ENCODE measurements at places on chromosomes 7 and 10.

- DNase-seq, result no peak
Measured at GRCh38 chr7:38615665-38616064, 15.5 kb downstream of the AMPH start.

DNA sequence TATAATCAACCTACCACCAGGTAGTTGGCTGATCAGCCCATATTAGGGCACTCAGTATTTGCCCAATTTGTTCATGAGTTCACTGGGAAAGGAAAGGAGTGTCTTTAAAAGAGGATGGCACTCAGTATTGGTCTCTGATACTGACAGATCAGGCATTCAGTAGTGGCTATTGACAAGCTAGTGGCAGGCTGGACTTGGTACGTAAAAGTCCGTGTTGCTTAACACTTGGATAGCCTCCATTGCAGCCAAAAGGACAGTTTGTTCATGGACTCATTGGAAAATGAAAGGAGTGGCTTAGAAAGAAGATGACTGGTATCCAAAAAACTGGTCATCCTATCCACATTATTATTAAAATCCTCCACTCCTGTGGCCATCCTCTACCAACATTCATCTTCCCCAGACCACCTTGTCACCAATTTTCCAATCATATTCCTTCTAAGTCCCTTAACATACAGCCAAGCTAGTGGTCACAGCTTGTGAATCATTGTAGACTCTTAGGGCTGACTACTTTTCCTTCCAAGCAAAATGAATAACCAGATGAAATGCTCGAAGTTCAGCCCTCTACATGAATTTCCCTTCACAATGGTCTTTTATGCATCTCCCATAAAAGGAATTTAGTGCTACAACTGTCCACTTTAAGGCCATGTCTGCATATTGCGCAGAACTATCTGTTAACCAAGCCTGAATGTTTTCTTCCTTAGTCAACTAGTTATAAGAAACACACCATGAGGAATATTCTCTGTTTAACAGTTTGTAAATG, 78.6 kb upstream of the MAGI2 start:
- no peak for DNase-seq

DNA sequence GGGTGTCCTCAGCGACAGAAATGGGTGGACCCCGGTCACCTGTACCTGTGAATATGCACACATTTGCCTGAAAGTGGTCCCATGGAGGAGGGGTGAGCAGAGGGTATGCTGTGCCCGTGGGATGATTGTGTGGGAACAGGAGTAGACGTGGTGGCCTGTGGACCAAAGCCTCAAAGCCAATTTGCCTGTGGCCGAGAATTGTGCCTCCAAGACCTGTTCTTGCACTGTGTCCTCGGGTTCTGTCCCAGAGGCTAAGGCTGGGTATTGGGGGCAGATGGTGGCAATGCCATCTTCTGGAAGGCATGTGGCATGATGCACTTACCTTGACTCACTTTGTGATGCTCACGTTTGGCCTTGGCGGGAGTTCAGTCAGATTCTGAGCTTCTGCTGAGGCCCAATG, 351.0 kb downstream of the TCERG1L start:
- no peak for DNase-seq

DNA sequence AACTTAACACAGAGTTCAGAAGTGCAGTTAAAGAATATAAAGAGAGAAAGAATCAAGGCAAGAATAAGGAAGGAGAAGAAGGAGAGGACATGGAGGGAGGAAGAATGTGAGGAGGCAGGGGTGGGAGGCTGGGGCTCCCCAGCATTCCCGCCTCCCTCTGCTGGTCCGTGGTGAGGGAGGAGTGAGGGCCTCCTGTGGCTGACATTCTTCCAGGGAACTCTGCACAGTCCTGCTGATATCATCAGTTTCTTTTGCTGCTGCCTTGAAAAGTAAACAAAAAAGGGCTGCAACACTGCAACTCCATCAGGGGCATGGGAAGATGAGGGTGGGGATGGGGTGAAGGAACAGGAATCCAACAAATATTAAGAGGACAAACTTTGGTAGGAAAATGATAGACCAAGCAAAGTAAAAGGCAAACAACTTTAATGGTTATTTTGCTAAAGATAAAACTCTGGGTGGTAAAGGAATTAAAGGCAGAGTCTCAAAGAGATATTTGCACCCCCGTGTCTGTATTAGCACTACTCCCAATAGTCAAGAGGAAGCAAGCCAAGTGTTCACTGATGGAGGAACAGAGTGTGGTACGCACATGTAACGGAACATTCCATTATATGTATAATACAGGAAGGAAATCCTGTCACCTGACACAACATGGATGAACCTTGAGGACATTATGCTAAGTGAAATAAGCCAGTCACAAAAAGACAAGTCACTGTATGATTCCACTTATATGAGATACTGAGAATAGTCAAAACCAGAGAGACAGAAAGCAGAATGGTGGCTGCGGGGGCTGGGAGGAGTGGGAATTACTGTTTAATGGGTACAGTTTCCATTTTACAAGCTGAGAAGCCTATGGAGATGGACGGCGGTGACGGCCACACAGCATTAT, 8.0 kb upstream of the SPOCK2 start:
- DNase-seq, result no peak
